ENCODE measurements at places on chromosomes 16 and 17. TPM values are rescaled to one million over a fixed set of nuclear protein-coding genes. Genes with fewer than 3 reads are reported as not detected.

PRAC1 gene
- not detected for total RNA-seq

DNA sequence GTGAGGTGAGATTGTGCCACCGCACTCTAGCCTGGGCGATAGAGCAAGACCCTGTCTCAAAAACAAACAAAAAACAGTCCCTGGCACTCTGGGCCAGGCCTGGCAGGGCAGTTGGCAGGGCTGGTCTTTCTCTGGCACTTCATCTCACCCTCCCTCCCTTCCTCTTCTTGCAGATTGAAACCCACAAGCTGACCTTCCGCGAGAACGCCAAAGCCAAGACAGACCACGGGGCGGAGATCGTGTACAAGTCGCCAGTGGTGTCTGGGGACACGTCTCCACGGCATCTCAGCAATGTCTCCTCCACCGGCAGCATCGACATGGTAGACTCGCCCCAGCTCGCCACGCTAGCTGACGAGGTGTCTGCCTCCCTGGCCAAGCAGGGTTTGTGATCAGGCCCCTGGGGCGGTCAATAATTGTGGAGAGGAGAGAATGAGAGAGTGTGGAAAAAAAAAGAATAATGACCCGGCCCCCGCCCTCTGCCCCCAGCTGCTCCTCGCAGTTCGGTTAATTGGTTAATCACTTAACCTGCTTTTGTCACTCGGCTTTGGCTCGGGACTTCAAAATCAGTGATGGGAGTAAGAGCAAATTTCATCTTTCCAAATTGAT lies 24.8 kb downstream of the STH start:
- peak; percentile 36 for DNase-seq

DNA sequence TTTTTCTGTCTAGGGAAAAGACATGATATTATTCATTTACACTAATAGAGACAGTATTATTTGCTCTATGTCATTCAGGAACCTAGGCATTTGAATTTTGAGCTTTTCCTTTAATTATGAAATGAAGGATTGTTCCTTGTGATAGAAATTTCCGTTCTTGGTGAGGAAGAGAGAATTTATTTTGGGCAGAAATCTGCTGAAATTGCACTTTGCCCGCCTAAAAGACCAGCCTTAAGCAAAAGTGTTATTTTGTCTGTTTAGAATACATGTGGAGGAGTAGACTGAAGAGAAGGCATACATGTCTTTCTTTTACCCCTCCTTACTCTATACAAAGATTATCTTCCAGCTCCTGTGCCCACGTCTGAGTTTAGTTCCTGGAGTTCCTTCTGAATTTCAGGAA lies 16.8 kb upstream of the KRT10 start:
- no peak for DNase-seq

GRCh38 chr16:52976539-52977167 lies 76.0 kb downstream of the CHD9NB start:
- peak; percentile 26 for DNase-seq

DNA sequence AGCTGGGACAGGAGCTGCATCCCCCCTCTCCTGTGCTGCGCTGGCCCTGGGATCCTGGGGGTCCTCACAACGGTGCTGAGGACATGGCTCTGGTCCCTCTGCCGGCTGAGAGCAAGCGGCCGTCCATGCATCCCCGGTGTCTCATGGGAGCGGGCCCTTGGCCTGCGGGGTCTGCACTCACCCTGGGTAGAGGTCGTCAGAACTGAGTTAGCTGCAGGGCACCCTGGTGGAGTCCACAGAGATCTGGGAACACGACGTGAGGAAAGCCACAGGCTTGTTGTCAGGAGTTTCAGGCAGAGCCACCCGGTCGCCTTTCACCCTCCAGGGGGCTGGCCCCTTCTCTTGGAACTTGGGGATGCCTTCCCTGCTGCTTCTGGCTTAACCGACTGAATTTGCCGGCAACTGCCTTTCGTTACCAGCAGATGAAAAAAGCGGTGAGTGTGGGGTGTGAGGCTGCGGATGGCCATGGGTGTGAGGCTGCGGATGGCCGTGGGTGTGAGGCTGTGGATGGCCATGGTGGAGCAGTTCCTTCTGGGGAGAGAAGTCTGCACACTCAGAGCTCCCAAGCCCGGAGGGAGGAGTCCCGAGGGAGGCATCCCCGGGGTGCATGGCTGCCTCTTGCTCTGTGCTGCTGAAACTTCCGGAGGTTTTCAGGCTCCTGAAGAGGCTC lies 81.7 kb downstream of the LMF1 start:
- DNase-seq: no peak

DNA sequence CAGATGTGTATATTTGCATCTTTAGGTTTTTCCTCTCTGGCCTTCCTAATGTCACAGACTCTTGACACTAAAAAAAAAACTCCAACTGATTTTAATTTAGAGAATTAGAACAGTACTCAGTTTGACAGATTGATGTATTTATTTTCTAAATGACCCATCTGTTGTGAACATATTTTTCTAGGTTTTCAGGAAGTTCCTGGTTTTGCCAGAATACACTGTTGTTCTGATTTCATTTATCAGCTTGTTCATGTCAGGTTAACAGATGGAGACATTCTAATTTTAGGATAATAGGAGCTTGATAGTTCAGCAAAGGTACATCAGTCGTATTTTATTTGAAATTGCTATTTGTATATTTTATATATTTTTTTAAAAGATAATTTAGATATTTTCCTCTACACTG lies 133.4 kb downstream of the TANC2 start:
- DNase-seq: no peak

All from myocyte (in vitro differentiated cells).